ENCODE measurements at places on chromosomes 2 and 18.
A peak's percentile ranks its signal among the peaks of the same experiment; 100 is the strongest.

GRCh38 chr2:173415431-173416381 is 61.0 kb downstream of the CDCA7 start:
- H3K27ac ChIP-seq: no peak overlapping the region
- H3K27me3 ChIP-seq: no peaks in the 10 kb centered on the region
- H3K4me1 ChIP-seq: no peaks in the 10 kb centered on the region

GRCh38 chr2:179172894-179173293 is 91.7 kb downstream of the SESTD1 start:
- H3K27ac ChIP-seq: no peak overlapping the region
- H3K4me1 ChIP-seq: peaks cover 9% of the 10 kb centered on the region
- H3K27me3 ChIP-seq: no peaks in the 10 kb centered on the region
- peaks cover 25% of the 10 kb centered on the region for H3K36me3 ChIP-seq

GRCh38 chr2:231894566-231895380 is 31.4 kb downstream of the NPPC start:
- no peaks in the 10 kb centered on the region for H3K4me1 ChIP-seq
- no peak for DNase-seq
- H3K27ac ChIP-seq: no peak overlapping the region
- no peak overlapping the region for H3K4me3 ChIP-seq
- H3K27me3 ChIP-seq: no peaks in the 10 kb centered on the region

- DNase-seq: no peak
- peaks cover 18% of the 10 kb centered on the region for H3K4me1 ChIP-seq
- no peaks in the 10 kb centered on the region for H3K36me3 ChIP-seq
- no peaks in the 10 kb centered on the region for H3K27me3 ChIP-seq
- H3K27ac ChIP-seq: no peak overlapping the region
- H3K4me3 ChIP-seq: no peak overlapping the region
These were observed 45.5 kb upstream of the FOSL2 start for GRCh38 chr2:28347193-28347592.

GRCh38 chr2:10305254-10305635 is 2.5 kb downstream of the HPCAL1 start:
- H3K4me3 ChIP-seq: no peak overlapping the region
- H3K27me3 ChIP-seq: no peaks in the 10 kb centered on the region
- DNase-seq: no peak
- peaks cover 17% of the 10 kb centered on the region for H3K4me1 ChIP-seq

DNA sequence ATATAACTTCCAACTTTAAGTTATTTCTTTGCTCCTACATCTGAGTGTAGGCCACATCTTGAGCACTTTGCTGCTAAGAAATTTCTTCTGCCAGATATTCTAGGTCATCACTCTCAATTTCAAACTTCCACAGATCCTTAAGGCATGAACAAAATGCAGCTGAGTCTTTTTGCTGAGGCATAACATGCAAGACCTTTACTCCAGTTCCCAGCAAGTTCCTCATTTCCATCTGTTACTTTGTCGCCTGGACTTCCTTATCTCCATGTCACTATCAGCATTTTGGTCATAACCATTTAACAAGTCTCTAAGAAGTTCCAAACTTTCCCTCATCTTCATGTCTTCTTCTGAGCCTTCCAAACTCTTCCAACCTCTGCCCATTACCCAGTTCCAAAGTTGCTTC is 1077.3 kb upstream of the TMEFF2 start:
- H3K27ac ChIP-seq: no peak overlapping the region
- no peaks in the 10 kb centered on the region for H3K27me3 ChIP-seq
- no peaks in the 10 kb centered on the region for H3K36me3 ChIP-seq

- no peaks in the 10 kb centered on the region for H3K27me3 ChIP-seq
- no peak overlapping the region for H3K27ac ChIP-seq
- H3K4me1 ChIP-seq: no peaks in the 10 kb centered on the region
- DNase-seq: no peak
- H3K36me3 ChIP-seq: no peaks in the 10 kb centered on the region
These were observed 14.1 kb downstream of the ZNF516 start for GRCh38 chr18:76480913-76481312.

DNA sequence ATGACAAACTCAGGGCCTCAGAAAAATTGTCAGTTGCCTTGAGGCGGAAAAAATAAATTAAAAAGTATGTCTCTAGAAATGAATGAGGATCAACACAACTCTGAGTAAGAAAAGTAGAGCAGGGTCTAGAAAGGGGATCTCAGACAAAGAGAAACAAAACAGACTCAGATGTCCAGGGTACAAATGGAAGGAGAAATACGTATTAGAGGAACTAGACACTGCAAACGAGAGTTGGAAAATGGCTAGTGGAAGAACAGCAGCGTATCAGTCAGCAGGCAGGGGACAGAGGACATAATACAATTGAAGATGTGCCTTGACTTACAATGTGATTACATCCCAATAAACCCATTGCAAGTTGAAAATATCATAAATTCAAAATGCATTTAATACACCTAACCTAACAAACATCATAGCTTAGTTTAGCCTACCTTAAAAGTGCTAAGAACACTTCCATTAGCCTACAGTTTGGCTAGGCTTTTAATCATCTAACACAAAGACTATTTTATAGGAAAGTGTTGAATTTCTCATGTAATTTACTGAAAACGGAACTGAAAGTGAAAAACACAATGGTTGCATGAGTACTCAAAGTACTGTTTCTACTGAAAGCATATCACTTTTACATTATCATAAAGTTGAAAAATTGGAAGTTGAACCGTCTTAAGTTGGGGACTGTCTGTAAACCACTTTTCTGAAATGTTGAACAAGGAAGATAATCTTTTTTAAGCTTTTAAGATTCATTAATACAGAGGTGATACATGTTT is 182.8 kb downstream of the NBAS start:
- peaks cover 31% of the 10 kb centered on the region for H3K36me3 ChIP-seq
- no peak for DNase-seq
- H3K27ac ChIP-seq: no peak overlapping the region
- no peaks in the 10 kb centered on the region for H3K4me1 ChIP-seq

DNA sequence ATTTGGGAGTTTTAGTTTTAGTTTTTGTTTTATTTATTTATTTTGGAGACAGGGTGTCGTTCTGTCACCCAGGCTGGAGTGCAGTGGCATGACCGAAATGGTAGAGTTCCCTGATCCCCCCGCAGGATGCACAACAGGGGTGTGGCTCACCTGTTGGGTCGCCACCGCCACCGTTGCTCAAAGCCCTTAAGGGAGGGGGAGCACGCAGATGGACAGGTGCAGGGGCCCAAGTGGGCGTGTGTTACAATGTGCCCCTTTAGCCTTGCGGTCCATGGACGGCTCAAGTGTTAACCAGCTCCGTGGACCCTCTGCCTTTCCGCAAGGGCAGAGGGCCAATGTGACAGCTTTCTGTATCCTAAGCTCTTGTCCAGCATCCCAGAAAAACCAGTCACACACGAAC is 61.4 kb upstream of the REL start:
- no peaks in the 10 kb centered on the region for H3K36me3 ChIP-seq
- H3K4me1 ChIP-seq: no peaks in the 10 kb centered on the region
- DNase-seq: no peak
- no peaks in the 10 kb centered on the region for H3K27me3 ChIP-seq

- H3K36me3 ChIP-seq: no peaks in the 10 kb centered on the region
- no peak overlapping the region for H3K27ac ChIP-seq
- H3K4me3 ChIP-seq: no peak overlapping the region
- no peaks in the 10 kb centered on the region for H3K27me3 ChIP-seq
- DNase-seq: no peak
These were observed 386.2 kb upstream of the HNRNPA3 start for GRCh38 chr2:176826356-176826755.

DNA sequence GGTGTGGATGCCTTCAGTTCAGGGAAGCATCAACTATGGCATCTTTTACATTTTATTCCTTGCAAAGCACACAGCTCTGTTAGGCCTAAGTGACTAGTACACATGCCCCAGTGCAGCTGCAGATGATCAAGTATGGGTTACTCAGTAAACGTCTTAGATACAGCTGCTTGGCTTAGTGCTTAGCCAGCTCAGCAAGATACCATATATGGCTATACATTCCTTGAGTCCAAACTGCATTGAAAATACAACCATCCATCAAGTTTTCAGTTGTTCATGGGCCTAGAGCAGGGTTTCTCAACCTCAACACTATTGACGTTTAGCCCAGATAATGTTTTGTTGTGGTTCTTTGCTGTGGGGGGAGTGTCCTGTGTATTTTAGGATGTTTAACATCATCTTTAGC is 769.9 kb downstream of the TSN start:
- H3K27ac ChIP-seq: no peak overlapping the region
- H3K27me3 ChIP-seq: no peaks in the 10 kb centered on the region
- no peak overlapping the region for H3K4me3 ChIP-seq
- no peaks in the 10 kb centered on the region for H3K4me1 ChIP-seq

- H3K27ac ChIP-seq: no peak overlapping the region
- H3K27me3 ChIP-seq: no peaks in the 10 kb centered on the region
- DNase-seq: no peak
- H3K36me3 ChIP-seq: no peaks in the 10 kb centered on the region
These were observed 52.3 kb downstream of the DDX1 start for GRCh38 chr2:15643791-15644585.

DNA sequence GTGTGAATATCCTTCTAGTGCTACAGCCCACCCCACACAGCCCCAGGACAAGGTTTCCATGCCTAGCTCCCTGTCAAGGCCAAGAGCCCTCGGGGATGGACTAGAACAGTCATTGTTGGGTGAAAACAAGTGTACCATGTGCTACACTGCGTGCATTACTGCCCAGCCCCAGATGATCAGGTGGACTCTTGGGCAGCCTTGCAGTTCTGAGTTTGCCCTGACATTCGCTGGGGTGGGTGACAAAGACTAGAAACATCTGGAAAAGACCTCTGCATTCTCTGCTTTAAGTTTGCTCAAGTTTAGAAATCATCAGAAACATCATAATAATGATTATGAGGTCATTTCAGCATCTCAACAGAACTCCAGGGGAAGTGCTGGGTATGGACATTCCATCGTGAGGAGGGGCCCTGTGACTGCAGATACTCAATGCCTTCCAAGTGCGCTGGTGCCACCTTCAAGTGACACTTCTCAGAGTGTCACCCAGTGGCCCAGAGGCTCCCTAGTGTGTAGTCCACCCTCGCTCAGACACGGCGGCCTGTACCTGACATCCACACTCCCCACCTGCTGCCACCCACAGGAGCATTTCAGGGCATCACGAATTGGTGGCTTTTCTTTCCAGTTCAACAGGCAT is 5.3 kb upstream of the PXDN start:
- H3K4me1 ChIP-seq: no peaks in the 10 kb centered on the region
- no peak overlapping the region for H3K27ac ChIP-seq
- H3K36me3 ChIP-seq: no peaks in the 10 kb centered on the region
- DNase-seq: no peak
- no peak overlapping the region for H3K4me3 ChIP-seq

- H3K36me3 ChIP-seq: no peaks in the 10 kb centered on the region
- DNase-seq: no peak
- no peak overlapping the region for H3K4me3 ChIP-seq
- no peaks in the 10 kb centered on the region for H3K27me3 ChIP-seq
These were observed 84.5 kb upstream of the TLK1 start for GRCh38 chr2:171244970-171245782.

GRCh38 chr2:106143495-106144215 is 50.4 kb downstream of the UXS1 start:
- no peak overlapping the region for H3K4me3 ChIP-seq
- no peak for DNase-seq
- H3K36me3 ChIP-seq: peaks cover 5% of the 10 kb centered on the region

- DNase-seq: no peak
- H3K4me1 ChIP-seq: no peaks in the 10 kb centered on the region
- no peaks in the 10 kb centered on the region for H3K36me3 ChIP-seq
- H3K27me3 ChIP-seq: no peaks in the 10 kb centered on the region
- no peak overlapping the region for H3K4me3 ChIP-seq
These were observed 2109.8 kb upstream of the CELF4 start for GRCh38 chr18:39675368-39675767.

- peaks cover 6% of the 10 kb centered on the region for H3K27me3 ChIP-seq
- H3K4me1 ChIP-seq: no peaks in the 10 kb centered on the region
- H3K27ac ChIP-seq: no peak overlapping the region
- H3K36me3 ChIP-seq: no peaks in the 10 kb centered on the region
- H3K4me3 ChIP-seq: no peak overlapping the region
- DNase-seq: no peak
These were observed 27.4 kb upstream of the PTH2R start for GRCh38 chr2:208379192-208379591.

DNA sequence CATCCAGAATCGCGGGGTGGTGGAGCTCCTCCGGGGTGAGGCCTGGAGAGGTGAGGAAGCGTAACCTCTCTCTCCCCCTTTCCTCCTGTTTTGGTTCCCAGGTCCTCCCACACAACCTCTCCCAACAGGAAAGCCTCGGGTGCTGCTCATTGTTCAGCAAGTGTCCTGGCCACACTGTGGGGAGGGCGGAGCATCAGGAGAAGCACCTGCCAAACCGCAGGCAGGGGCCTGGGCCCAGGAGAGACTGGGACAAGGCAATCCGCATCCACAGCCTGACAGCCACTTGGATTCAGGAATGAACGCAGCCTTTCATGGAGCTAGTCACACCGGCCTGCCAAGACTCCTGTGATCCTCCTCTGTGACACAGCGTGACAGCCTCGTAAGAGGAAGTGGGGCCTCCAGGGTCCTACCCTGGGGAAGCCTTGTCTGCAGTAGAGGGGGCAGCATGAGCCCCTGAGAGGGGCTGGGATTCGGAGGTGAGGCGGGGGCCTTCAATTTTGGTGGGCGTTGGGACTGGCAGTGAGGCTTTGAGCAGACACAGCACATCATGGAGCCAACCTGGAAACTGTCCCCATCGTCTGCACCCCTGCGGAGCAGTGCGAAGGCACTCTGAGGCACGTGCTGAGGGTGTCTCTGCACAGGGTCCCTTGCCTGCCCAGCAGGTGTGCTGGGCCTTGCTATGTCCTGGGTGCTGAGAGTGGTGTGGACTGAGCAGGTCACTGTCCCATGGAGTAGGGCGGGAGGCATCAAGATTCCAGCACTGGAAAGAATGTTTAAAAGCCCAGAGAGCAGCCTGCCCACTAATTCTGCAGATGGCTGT is 62.2 kb downstream of the EDAR start:
- H3K36me3 ChIP-seq: no peaks in the 10 kb centered on the region
- DNase-seq: no peak
- peaks cover 21% of the 10 kb centered on the region for H3K27me3 ChIP-seq
- no peak overlapping the region for H3K27ac ChIP-seq
- H3K4me1 ChIP-seq: no peaks in the 10 kb centered on the region

DNA sequence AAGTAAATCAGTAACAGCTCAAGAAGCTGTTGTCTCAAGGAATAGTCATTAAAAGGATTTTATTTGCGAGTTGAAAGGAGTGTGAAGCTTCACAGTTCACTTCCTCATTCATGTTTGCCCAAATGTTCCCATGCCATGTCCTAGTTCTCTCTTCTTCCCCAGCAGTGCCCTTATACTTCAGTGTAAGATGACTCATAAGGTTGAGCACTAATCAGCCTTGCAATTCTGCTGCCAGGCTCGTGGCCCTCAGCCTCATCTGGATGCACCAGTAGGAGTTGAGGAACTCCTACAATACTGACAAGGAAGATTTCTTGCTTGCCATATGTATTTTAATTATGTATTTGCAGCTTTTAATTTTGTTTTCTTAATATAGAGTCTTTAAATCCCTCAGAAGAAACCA is 1980.4 kb downstream of the SUCLG1 start:
- no peak for DNase-seq
- no peak overlapping the region for H3K27ac ChIP-seq
- no peaks in the 10 kb centered on the region for H3K27me3 ChIP-seq
- no peaks in the 10 kb centered on the region for H3K36me3 ChIP-seq
- no peak overlapping the region for H3K4me3 ChIP-seq
- no peaks in the 10 kb centered on the region for H3K4me1 ChIP-seq

- H3K27ac ChIP-seq: peak overlapping the region; percentile 41
- peaks cover 25% of the 10 kb centered on the region for H3K4me1 ChIP-seq
- no peak overlapping the region for H3K4me3 ChIP-seq
- H3K36me3 ChIP-seq: peaks cover 4% of the 10 kb centered on the region
- DNase-seq: no peak
These were observed 27.3 kb downstream of the SPTBN1 start for GRCh38 chr2:54483426-54483825.
